Activated CD4-positive, alpha-beta T cell treated with anti-CD3 and anti-CD28 coated beads, Interleukin-2, amount 10 ng/mL, durations not matched to agents 7 days and 5 days (primary cell): ENCODE measurements at places on chromosomes 7 and 10. TPM values are rescaled to one million over a fixed set of nuclear protein-coding genes. Genes with fewer than 3 reads are reported as not detected.

- no peak for DNase-seq
Observed at GRCh38 chr7:30172451-30172850, 37.7 kb downstream of the MTURN start.

DNA sequence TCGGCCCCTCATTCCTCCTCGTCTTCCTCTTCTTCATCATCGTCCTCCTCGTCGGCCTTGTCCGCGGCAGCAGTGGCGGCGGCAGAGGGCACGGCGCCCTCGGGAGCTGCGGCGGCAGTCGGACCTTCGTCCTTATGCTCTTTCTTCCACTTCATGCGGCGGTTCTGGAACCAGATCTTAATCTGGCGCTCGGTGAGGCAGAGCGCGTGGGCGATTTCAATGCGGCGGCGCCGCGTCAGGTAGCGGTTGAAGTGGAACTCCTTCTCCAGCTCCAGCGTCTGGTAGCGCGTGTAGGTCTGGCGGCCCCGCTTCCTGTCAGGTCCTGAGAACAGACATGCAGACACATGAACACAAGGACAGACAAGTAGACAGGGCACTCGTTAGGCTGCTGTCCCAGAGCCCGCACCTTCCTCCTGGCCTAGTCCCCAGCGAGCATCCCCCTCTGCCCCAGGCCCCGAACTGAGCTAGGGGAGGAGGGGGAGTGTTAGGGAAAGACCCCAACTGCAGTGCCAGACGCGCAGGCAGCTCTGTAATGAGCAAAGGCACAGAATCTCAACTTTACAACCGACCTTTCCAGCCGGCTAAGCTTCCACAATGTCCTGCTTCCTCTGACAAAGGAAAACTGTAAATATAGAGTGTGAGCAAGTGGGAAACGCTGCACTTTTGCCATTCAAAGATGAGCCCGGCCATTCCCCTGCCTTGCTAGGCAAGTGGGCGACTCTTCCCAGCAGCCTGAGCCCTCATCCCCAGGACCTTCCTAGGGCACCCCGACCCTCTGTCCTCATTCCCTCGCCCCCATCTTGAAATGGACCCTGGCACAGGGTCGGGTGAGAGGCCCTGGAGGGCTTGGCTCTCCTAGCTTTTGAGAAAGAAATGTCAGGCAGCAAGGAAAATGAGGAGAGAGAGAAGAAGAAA lies 1.3 kb downstream of the HOXA7 start:
- DNase-seq = no peak

DNA sequence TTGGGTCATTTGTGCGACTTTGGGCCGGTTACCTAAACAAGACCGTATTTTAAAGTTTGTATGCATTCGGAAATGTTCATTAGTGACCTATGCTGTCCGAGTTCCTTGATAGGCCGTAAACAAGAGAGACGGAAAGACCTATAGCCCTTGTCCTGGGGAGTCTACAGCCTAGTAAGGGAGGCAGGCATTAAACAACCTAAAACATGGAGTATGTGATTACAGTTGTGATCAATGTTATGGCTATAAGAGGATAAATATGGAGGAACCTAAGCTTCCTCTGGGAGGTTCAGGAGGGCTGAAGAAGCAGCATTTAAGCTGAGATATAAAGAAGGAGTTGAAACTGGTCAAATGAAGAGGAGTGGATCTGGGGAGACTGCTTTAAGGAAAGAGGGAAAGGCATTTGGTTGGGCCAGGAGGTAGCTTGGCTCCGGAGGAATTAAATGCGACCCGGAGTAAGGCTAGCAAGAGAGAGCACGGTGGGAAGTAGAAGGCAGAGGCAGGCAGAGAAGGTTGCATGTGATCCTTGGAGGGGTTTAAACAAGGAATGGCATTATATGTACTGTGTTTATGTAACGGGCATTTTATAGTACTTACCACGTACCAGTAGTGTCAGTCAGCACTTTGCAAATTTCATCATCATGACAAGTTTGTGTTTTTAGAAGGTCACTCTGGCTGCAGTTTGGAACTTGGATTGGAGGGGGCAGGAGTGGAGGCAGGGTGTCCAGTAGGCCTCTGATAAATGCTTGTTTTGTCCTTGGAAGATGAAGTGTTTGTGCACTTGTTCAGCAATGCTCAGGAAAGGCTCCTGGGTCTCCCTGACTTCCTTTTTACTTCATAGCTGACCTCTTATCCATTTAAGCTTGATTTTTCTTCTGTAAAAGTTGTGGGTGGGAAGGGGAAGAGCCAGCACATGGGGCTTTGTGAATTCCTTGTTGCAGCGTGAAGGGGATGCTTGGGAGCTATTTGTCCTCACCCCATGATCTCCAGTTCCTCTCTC lies 1.0 kb upstream of the AVPI1 start:
- no peak for DNase-seq

GRCh38 chr10:97713826-97714400 lies 383 bp downstream of the MARVELD1 start:
- DNase-seq = peak; percentile 56

GRCh38 chr7:51366930-51367613 lies 50.5 kb upstream of the COBL start:
- DNase-seq = peak; percentile 18

DNA sequence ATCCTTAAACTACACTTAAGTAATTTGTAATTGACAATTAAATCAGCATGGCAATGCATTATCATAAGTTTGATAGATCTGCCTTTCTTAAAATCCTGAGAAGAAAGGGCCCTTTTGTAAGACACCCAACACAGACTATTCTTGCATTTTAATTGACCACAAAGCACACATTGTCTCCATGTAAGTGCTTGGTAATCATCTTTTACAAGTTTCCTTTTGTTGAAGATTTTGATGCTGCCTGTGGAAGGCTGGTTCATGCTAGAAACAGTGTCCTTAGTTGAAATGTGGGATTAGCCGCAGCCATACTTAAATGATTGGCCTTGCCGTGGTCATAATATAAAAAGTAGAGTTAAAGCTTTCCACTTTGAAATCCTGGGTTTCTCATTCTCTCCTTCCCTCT lies 32.3 kb upstream of the CELF2 start:
- DNase-seq = no peak

GRCh38 chr10:36421992-36422391 lies 703.4 kb upstream of the ANKRD30A start:
- DNase-seq = no peak

- DNase-seq = no peak
Observed at GRCh38 chr10:14761372-14761771, 13.3 kb downstream of the FAM107B start.

DNA sequence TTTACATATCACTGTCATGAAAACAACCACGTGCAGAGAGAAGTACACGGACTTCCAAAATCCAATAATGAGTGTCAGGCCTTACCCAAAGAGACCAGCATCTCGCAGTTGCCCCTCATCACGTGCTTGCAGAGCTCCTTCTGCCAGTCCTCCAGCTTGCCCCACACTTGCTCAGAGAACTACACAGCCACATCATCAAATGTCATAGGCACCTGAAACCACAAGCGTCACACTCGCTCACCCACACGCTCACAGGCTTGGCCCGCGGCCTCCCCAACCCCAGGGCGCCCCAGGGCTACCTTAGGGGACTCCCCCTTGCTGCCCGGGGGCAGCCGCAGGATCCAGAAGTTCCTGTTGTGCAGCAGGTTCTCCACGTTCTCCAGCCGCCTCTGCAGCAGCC lies 123.4 kb upstream of the ZNF746 start:
- peak; percentile 18 for DNase-seq

DNA sequence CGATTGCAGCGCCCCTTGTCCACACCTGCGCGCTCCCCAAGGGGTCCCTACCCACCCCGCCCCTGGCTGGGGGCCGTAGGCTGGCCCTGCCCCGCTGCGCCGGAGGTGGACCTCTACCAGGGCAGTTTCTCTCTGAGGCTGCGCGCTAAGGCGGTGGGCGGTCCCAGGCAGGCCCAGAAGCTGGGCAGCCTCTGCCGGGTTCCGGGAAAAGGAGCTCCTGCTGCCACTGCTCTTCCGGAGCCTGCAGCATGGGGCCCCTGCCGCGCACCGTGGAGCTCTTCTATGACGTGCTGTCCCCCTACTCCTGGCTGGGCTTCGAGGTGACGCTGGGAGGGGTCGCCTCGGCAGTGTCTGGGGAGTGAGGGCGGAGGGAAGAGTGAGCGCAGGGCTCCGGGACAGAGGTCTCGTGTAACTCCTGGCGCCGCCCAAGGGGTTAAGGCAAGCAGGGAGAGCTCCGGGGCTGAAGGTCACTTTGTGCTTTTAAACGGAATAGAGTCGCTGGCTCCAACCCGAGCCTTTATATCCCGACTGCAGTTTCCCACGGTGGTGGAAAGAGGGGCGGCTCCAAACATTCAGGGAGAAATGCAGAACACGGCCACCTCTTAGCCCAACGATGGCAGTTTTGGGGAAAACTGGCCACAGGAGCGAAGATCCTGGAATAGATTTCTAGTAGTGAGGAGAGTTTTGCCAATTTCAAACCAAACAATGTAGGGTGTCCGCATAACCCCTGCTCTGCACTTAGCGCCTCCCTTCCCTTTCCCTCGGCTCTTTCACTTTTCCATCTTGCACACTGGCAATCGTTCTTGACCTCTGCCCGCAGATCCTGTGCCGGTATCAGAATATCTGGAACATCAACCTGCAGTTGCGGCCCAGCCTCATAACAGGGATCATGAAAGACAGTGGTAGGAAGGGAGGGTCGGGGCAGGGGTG lies at the start of gene GSTK1:
GSTK1 (plus strand) TSS at position 176 of the 930 bp plus-strand sequence; CDS start at position 249, 73 bp downstream.
- peak; percentile 83 for DNase-seq

GRCh38 chr7:26375726-26376174 lies 84.1 kb downstream of the SNX10 start:
- no peak for DNase-seq

GRCh38 chr7:108643136-108643535 lies 73.5 kb downstream of the DNAJB9 start:
- DNase-seq = no peak

DNA sequence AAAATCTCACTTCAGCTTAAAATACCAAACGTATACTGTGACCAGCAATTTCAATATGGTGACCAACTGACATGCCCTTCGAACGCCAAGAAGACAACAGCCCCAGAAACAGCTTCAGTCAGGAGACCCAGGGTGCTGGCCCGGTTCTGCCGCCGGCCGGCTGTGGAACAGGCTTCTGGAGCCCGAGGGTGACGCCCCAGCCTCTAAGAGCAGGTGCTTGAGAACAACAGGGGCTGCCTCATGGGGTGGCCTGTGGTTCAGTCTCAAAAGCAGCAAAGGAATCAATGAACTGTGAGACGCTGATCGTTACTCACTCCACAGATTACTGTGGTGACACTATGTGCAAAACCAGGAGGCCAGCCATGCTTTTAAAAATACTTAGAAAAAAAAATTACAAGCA lies 17.3 kb downstream of the GPER1 start:
- DNase-seq = no peak

GRCh38 chr10:128017822-128018221 lies 108.4 kb downstream of the MKI67 start:
- DNase-seq = no peak

- DNase-seq = no peak
Observed at GRCh38 chr10:69939061-69939460, 113.6 kb upstream of the MACROH2A2 start.

DNA sequence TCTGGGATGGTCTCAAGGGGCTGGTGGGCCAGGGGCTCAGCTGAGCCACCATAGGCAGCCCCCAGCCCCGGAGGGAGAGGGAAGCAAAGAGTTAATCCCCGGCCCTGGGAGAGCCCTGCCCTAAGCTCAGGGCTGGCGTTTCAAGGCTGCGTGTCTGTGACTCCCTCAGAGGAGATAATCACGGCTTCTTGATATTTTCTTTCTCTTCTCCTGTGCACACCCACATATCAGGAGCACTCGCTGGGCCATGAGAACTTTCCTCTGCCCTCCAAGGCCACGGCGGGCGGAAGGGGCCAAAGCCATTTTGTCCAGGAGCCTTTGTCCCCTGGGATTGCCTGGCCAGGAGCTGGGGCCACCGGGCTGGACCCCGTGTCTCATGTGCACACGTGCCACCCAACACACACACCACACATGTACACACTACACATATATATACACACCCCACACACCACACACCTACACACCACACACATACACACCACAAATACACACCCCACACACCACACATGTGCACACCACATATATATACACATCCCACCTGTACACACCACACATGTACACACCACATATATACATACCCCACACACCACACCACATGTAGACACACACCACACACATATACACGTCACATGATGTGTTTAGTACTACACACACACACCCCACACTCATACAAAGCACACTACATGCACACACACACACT lies 16.9 kb downstream of the VENTX start:
- no peak for DNase-seq

- no peak for DNase-seq
Observed at GRCh38 chr10:7915923-7916536, 97.7 kb downstream of the TAF3 start.

GRCh38 chr10:86594535-86594934 lies 59.8 kb upstream of the OPN4 start:
- DNase-seq = no peak

GRCh38 chr7:157767506-157768197 lies 430.8 kb downstream of the DNAJB6 start:
- DNase-seq = no peak

- peak; percentile 70 for DNase-seq
Observed at GRCh38 chr7:151008511-151009323, 15.6 kb downstream of the ATG9B start.

- DNase-seq = no peak
Observed at GRCh38 chr10:130484468-130485180, 348.4 kb downstream of the GLRX3 start.

DNA sequence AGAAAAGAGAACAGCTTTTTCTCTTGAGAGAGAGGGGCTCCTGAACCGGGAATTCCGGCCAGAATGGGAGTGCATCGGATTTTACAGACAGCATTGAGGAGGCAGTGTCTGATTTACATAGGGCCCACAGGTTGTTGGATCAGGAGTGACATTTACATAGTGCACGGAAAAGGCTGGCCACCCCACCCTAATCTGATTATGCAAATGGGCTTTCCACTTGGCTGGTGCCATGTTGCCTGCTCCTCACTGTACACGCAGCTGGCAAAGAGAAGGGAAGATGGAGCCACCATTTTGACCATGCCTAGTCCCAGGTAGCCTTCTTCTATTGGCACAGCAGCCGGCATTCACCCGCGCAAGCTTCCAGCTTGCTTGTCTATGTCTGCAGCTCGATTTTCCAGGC lies 77.5 kb upstream of the FAM171A1 start:
- DNase-seq = no peak

- DNase-seq = no peak
Observed at GRCh38 chr10:72979709-72980108, 25.1 kb upstream of the PLA2G12B start.

The TRPV5 gene
- total RNA-seq = not detected

The MAP3K8 gene
- total RNA-seq = 12.6 TPM

The SNCG gene
- not detected for total RNA-seq

The COL13A1 gene
- total RNA-seq = not detected

The CASD1 gene
- total RNA-seq = 13.7 TPM

The RBM48 gene
- total RNA-seq = 17.7 TPM

The ADAM22 gene
- 1.1 TPM for total RNA-seq

The CPVL gene
- not detected for total RNA-seq

The FRMD4A gene
- total RNA-seq = not detected

The DGKI gene
- 0.25 TPM for total RNA-seq

The SAMD8 gene
- 12.9 TPM for total RNA-seq

The SLC16A12 gene
- not detected for total RNA-seq

The ZNF107 gene
- 25.6 TPM for total RNA-seq

The SKIDA1 gene
- total RNA-seq = 0.12 TPM

The GHITM gene
- 101 TPM for total RNA-seq
